ENCODE measurements at places on chromosomes 7 and 10.

DNA sequence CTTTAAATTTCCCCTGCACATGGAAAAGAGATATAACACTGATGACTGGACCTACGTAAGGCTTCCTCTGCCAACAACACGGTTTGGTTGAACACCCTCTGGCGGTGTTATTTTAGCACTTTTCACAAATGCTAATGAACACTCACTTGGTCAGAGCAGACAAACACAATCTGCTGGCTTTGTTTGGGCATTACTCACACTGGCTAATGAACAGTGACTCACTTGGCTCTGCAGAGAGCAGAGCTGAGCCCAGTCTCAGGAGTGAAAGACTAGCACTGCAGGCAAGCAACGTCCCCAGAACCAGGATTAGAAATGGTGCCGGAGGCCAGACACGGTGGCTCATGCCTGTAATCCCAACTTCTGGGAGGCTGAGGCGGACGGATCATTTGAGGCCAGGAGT, 430.8 kb downstream of the PLXNA4 start:
- DNase-seq: no peak

DNA sequence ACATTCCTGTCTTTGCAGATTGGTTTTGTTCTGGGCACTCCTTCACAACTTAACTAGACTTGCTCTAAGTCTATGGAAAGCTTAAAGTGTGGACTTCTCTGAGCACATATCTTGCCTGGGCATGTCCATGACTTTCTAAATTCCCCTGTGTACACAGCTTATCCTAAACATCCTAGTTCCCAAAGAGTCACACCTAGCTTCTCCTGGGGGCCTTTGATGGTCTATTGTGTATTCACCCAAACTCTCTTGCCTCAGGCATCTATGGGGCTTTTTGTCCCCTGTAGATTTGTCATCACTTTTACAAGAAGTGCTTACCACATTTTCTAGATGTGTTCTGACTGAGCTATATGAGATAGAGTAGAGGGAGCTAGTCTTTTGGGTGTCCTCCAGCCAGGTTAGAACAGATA, 12.2 kb upstream of the ZNF488 start:
- DNase-seq: no peak

GRCh38 chr7:35729061-35729783, 34.3 kb upstream of the HERPUD2 start:
- DNase-seq: no peak

- DNase-seq: no peak
Measured at GRCh38 chr7:127438836-127439235, 46.3 kb upstream of the ZNF800 start.

GRCh38 chr10:114073395-114074186, 29.9 kb downstream of the ADRB1 start:
- DNase-seq: no peak

- DNase-seq: no peak
Measured at GRCh38 chr7:49631071-49631815, 142.2 kb upstream of the VWC2 start.

DNA sequence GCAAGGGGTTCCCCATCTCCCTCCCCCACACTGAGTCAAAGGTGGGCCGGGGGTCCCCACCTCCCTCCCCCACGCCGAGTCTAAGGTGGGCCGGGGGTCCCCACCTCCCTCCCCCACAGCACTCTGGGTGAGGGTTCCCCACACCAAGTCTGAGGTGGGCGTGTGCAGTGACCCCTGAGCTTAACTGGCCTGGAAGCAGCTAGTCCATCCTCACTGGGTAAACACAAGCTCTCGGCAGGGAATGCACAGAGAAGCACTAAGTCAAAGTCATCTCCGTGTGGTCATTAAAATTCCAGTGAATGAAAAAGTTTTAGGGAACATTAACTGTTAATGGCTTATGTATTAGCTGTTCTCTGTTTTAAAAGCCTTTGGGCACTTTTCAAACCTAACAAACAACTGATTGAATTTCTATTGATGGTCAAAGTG, 43.7 kb upstream of the PRKAR1B start:
- no peak for DNase-seq

GRCh38 chr10:67934336-67934735, 49.9 kb downstream of the SIRT1 start:
- DNase-seq: no peak

GRCh38 chr10:58622246-58622645, 109.6 kb downstream of the BICC1 start:
- DNase-seq: no peak

DNA sequence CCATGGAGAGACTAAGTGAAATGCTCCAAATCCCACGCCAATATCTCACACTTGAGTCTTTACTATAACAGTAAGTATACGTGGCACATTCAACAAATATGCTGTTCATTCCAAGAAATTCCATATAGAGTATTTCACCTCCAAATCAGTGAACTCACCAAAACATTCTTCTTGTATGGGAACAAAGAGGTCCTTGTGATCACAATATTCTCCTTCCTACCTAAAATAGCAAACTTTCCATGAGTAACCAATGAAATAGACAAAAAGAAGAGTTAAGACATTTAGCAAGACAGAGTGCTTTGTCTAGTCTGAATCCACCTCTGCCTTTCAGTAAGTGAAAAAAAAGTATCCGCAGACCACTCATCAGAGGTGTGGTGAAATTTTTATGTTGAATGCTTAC, 77.3 kb upstream of the NXPH1 start:
- DNase-seq: no peak
